ENCODE measurements at places on chromosomes 5 and 9.

- DNase-seq: no peak
Observed at GRCh38 chr5:37812365-37812764, 27.5 kb downstream of the GDNF start.

GRCh38 chr9:37992924-37993349, 76.1 kb downstream of the SHB start:
- no peak for DNase-seq

GRCh38 chr9:15278091-15278687, 28.8 kb downstream of the TTC39B start:
- DNase-seq: no peak

DNA sequence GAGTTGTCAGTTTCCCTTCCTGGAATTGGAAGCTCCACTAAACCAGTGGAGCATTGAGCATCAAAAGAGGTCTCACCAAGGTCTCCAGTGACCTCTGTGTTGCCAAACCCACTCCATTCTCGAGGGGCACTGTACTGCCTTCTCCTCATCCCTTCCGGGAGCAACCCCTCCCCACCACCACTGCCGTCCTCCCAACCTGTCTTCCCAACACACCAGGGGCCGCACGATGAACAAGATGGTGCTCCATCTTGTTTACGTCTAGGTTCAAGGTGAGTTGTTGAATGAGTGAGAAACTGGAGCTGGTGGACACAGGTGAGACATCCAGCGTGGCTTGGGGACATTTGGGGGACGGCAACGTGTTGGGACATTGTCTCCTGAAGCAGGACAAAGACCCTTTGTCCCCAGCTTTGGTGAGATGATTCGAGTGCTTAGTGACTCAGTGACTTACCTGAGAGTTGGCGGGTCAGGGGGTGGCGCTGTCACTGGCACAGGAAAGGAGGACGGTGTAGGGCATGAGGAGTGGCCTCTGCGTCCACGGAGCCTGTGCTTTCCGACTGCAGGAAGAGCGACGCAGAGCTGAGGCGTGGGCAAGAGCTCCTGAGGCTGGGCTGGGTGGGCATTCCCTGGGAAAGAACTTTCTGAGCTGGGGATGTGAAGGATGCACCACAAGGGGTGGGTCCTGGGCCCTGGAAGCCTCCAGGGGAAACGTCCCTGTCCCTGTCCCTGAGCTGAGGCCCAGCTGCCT, 44.8 kb upstream of the RNU6ATAC start:
- no peak for DNase-seq

GRCh38 chr5:50595199-50595598, 71.2 kb upstream of the PARP8 start:
- no peak for DNase-seq

GRCh38 chr9:95188459-95188858, 129.1 kb downstream of the FANCC start:
- DNase-seq: no peak

- no peak for DNase-seq
Observed at GRCh38 chr9:136838314-136839228, 3.7 kb upstream of the AJM1 start.

DNA sequence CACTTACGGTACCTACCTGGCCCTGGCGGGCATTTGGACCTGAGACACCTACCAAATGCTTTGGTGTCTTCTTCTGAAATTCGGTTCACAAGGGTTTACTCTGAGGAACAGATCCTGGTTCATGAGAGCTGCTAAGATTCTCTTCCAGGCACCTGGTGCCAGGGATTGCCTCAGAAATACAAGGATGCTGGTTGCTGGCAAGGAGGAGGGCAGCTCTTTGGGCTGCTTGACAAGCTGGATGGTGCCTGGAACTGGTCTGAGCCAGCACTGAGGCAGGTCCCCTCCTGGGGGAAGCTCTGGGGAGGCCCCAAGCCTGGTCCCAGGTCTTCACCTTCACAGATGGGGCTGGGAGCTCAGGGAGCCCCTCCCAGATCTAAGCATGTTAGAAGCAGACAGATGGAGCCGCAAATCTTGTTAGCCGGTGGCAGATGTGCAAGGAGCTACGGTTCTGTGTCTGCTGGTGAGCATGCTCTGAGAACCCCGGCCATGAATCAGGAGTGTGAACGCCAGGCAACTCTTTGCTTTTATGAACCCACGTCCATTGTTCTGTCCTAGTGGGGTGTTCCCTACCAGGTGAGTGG, 16.3 kb downstream of the FABP6 start:
- no peak for DNase-seq

DNA sequence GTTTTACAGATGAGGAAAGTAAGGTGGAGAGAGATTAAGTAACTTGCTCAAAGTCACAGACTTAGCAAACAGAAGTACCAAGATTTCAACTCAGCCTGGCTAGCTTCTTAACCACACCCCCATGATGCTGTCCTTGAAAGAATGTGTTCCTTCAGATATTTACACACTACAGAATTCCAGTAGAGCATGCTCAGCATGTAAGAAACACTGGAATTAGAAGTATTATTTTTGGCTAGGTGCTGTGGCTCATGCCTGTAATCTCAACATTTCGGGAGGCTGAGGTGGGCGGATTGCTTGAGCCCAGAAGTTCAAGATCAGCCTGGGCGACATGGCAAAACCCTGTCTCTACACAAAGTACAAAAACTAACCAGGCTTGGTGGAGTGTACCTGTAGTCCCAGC, 142.4 kb downstream of the EDIL3 start:
- DNase-seq: no peak

- no peak for DNase-seq
Observed at GRCh38 chr9:128062846-128063831, 4.0 kb downstream of the NAIF1 start.

GRCh38 chr5:82719368-82719767, 357.8 kb downstream of the TMEM167A start:
- no peak for DNase-seq

DNA sequence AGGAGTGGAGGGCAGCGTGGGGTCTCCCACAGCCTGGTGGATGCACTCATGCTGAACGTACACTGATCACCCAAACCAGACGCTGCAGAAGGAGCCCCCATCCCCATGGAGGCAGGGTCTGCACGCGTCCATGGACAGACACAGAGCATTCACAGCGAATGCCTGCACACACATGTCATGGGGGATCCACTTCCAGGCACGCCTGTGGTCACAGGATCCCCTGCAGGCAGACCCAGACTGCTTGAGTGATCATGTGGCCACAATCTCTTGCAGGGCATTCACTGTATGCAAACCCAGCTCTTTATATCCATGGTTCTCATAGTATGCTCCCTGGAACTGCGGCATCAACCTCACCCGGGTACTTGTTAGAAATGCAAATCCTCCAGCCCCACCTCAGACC, 5.4 kb downstream of the SNCB start:
- DNase-seq: no peak

- DNase-seq: no peak
Observed at GRCh38 chr9:93974151-93974550, 19.0 kb upstream of the BARX1 start.

DNA sequence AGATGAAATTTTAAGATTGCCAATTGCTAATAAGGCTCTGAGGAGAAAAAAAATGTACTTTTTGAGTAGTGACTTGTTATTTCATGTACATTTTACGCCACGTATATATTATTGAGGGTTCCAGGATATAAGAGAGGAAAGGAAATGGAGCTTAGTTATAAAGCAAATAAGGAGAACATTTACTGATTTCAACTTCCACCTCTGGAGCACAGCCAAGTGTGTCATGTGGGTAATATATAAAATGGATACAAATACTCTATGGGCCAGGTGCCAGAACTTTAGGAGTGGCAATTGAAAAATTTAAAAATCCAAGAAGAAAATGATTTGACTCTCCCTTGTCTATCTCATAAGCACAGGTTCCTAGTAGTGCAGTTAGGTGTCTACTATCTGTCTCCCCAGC, 45.0 kb upstream of the VLDLR start:
- DNase-seq: no peak

GRCh38 chr5:79495311-79495710, 18.6 kb downstream of the HOMER1 start:
- no peak for DNase-seq

- DNase-seq: peak; percentile 64
Observed at GRCh38 chr5:180718810-180719453, 20.9 kb downstream of the OR2Y1 start.

DNA sequence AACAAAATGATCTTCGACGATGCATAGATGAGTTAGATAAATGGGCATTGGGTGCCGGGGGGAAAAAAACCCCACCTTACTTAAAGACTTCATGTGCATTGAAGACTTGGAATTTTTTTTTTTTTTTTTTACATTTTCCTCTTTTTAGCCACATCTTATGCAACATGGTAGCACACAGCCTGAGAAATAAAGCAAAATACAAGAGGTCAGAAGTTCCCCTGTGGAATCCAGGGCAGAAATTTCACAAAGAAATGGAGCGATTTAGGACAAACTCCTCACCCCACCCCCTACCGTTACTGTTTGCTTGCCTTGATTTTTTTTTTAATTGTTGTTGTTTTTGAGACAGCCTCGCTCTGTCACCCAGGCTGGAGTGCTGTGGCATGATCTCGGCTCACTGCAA, 153.2 kb downstream of the GOLPH3 start:
- DNase-seq: no peak

GRCh38 chr5:115985802-115986757, 23.8 kb downstream of the LVRN start:
- DNase-seq: no peak

GRCh38 chr5:45262061-45262590, 434.1 kb downstream of the HCN1 start:
- DNase-seq: no peak

- DNase-seq: no peak
Observed at GRCh38 chr9:107188376-107188775, 94.7 kb upstream of the RAD23B start.

DNA sequence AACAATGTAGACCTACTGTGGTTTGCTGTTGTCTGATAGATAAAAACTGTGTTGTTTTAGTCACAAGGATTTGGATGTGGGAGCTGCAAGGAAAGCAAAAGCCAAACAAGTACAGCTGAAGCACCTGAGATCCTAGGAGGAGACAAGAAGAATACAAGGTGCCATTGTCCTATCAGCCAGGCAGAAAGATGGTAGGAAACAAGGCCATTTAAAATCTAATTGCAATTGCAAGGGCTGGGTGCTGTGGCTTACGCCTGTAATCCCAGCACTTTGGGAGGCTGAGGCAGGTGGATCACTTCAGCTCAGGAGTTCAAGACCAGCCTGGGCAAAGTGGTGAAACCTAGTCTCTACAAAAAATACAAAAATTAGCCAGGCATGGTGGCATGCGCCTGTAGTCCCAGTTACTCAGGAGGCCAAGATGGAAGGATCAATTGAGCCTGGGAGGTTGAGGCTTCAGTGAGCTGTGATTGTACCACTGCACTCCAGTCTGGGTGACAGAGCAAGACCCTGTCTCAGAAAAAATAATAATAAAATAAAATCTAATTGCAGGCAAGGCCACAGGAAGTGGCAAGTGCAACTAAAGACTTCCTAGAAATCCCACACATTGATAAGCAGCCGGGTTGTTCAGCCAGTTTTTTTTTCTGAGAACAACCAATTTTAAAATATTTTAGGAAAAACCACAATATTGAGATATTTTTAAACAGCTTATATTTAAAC, 22.6 kb downstream of the DOCK8 start:
- no peak for DNase-seq

- DNase-seq: no peak
Observed at GRCh38 chr5:126014676-126015075, 408.5 kb upstream of the GRAMD2B start.

DNA sequence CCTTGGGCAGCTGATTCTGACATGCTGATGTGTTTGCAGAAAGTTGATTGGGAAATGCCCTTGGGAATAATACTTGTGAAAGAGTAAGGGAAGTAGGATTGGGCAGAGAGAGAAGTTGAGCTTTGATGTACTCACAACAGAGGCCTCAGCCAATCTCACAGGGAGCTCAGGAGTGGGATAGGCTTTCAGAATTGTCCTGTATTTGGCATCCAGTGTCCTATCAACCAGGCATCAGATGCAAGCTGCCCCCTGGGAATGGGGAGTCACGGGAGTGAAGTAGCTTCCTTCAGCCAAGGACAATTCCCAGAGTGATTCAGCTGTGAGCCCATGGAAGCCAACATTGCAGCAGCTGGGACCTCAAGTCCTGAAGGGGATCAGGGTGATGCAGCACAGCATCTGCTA, 39.6 kb downstream of the DMAC1 start:
- no peak for DNase-seq

- DNase-seq: no peak
Observed at GRCh38 chr5:11557063-11557462, 347.2 kb downstream of the CTNND2 start.

DNA sequence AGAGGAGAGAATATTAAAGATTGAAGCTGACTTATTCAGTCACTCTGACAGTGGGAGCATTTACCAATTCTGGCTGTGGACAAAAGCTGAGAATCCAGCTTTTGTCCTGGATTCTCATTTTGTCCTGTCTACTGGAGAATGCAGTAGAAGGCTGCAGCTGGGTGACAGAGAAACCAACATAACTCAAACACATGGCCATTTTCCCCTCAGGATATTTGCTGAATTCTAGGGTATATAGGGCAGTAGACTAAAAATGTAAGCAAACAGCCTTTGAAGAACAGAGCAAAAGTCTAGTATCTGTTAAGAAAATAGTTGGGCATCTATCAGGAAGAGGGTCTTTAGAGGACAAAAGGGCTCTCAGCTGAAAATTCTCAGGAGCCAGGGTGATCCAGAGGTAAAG, 20.6 kb downstream of the ZNF484 start:
- DNase-seq: no peak

- DNase-seq: no peak
Observed at GRCh38 chr5:33494466-33494865, 53.7 kb downstream of the TARS1 start.

GRCh38 chr5:170284231-170284630, 13.3 kb downstream of the LCP2 start:
- DNase-seq: no peak

- no peak for DNase-seq
Observed at GRCh38 chr5:38780316-38780715, 65.5 kb upstream of the OSMR start.

- DNase-seq: peak; percentile 86
Observed at GRCh38 chr5:139422307-139422893, 16.9 kb downstream of the DNAJC18 start.

DNA sequence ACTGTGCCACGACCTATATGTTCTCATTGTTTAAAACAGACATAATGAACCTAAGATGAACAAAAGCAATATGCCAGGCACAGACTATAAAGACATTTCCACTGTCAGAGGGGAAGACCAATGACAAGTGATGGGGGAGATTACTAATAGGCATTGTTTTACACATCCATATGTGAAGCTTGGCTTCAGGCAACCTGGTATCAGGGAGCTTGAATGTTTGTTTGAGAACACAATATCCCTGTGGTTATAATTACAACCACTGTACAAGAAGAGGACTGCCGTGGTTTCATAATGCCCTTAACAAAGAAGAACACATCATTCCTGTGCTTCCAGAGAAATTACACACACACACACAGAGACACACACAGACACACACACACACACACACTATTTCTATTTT, 385.7 kb downstream of the BNC2 start:
- no peak for DNase-seq
